ENCODE measurements at places on chromosomes 6 and 20. TPM values are rescaled to one million over a fixed set of nuclear protein-coding genes. Genes with fewer than 3 reads are reported as not detected.

DNA sequence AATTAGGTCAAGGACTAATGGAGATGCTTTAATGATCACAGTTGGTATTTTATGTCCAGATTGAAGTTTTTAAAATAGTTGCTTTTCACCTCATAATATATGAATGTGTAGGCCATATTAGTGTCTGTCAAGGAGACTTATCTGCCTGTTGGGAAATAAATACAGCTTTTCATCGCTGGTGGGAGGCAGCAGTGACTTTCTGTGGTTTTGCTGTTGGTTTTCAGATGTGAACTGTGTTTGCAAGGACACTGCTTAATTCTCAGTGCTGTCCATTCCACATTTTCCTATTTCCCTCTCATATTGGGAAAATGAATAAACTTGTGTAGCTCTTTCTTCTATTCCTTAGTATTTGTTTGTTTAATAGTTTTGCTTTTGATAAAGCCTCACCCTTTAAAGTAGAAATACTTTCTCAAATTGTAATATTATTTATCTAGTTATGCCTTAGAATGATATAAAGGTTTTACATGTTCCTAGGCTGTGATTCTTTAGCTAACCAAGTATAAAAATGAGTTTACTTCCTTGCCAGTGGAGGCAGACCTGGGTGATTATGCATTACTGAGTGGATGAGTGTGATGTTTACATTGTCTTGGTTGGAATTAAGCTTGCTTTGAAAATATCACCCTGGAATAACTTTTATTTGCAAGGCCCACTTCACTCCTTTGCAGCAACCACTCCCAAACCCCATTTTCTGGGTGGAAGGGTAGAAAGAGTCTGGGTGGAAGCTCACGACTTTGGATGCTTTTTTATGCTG, 3.3 kb downstream of the PLCB4 start:
- DNase-seq, result no peak

DNA sequence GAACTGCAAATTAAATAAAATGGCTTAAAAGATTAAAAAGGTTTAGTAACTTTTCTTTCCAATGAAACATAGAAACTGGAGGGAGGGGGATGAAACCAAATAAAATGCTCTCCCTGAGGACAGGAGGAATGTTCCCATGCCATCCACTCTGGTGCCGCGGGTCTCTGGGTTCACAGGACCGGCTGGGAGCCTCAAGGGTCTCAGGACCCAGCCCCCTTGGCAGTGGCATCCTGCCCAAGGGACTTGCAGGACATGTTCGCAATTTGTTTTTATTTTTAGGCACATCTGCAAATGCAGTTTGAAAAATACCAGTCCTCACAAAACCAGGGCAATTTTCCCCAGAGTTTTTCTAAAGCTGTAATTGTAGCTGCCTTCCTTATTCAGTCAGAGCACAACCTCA, 7.5 kb downstream of the BEND3 start:
- no peak for DNase-seq

GRCh38 chr6:140772576-140772975, 1360.1 kb upstream of the GJE1 start:
- DNase-seq, result no peak

DNA sequence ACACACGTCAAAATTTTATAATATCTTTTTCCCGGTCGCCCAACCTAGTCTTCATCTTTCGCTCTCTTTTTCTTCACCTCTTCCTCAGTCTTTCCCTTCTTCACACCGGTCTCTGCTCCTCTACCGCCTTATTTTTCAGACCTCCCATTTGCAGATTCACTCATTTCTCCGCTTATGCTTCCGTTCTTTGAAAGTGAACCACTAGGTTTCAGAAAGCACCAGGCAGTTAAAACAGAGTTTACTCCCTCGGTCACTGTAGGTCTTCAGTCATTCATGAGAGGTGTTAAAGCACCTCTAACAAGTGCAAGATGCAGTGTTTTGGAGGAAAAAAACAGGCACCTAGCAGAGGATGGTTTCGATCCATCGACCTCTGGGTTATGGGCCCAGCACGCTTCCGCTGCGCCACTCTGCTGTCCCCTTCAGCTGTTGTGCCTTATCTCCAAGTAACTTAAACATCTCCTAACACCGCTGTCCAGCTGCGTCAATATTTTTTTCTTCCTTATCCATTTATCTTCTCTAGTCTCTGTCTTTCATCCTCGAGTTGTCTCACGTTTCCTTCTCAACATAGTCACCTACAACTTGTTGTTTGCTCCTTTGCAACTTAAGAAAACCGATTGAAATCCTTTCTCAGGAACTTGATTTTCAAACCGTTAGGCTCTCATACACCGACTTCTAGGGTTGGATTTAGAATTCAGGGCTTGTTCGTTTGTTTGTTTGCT, 119.7 kb upstream of the ZNF184 start:
- DNase-seq, result no peak

DNA sequence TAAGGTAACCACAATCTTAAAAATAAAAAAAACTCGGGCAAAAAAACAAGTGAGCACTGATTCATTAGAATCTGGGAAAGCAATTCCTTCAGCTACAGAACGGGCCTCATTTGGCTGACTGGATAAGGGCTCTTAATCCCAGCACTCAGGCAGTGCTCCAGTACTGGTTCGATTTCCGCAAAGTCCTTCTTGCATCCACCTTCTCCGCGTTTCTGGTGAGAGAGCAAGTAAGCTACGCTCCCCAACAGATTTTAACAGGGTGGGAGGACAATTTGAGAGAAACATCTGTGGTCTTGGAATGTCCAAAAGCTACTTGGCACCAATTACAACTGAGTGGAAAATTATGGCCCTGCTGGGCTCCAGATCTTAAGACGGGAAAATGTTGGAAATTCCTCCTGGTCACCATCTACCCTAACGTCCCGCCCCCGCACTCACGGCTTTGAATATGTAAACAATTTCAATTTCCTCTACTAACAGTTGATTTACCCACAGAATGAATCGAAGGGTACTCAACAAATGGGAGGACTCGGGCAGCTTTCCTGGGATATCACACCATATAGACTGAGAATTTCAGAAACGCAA, 18.1 kb upstream of the ZSCAN9 start:
- DNase-seq, result no peak

GRCh38 chr20:8292793-8293192, 160.7 kb downstream of the PLCB1 start:
- DNase-seq, result no peak

- DNase-seq, result no peak
These were observed 181.2 kb downstream of the FOXA2 start for GRCh38 chr20:22403022-22403631.

- no peak for DNase-seq
These were observed 759.7 kb downstream of the HDGFL1 start for GRCh38 chr6:23329086-23329485.

DNA sequence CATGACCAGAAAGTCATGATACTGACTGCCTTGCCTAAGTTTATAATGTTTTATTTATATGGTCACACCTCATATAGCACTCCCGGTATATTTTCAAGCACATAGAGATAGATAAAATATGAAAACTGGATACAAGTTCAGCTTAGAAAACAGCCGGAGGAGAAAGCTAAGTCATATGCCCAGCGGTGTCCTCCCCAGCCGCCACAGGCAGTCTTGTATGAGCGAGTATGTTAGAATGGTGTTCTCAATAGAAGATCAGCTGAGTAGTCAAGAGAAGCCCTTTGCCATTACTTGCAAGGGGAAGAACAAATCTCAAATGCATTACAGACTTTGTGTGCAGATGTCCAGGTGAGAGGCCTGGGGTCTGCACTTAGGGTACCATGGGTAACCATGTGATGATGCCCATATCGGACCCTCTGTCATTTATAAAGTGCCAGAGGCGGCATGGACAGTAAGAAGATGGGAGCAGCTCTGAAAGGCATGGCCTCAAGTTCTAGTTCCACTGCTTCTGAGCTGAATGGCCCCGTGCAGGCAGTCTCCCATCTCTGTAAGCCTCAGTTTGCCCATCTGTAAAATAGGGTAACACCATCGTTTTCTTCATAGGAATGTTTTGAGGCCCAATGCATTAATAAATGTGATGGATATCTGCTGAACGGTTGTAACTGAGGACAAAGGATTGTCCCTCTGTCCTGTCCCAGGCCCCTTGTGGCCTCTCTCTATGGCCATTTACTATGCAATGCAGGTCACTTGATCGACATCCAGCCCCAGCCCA, 195.7 kb upstream of the SNX9 start:
- DNase-seq, result no peak

- no peak for DNase-seq
These were observed 58.9 kb upstream of the IRAK1BP1 start for GRCh38 chr6:78808356-78808891.

DNA sequence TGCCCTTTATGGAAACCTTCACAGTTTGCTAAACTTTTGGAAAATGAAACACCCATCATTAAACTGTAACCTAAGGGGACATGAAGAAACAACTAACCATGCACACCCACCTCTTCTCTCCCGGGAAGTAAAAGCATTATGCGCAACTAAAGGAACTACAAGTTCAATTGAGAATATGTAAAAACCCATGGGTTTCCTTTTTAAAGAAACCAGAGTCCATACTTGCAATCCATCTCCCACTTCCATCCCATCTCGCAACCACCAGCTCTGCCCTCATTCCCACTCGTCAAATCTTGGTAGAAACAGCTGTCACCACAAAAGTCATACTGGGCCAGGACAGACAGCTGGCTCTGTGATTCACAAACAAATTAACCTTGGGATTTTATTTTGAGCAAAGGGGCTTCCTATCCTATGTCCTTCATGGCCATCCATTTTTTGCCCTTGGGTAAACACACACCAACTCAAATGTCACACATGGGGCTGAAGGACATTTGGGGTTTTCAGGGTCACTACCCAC, 81.5 kb downstream of the HAO1 start:
- no peak for DNase-seq

PMEPA1 gene
- 2.3 TPM for total RNA-seq

ARHGAP18 gene
- 3.5 TPM for total RNA-seq

DZANK1 gene
- 0.32 TPM for total RNA-seq

ARMC12 gene
- 0.43 TPM for total RNA-seq

FHL5 gene
- total RNA-seq, result not detected

Measured in right lobe of liver (tissue), 6 donors.